ENCODE measurements at places on chromosomes 6 and 20. TPM values are rescaled to one million over a fixed set of nuclear protein-coding genes. Genes with fewer than 3 reads are reported as not detected.

The BMP6 gene
- 0.82 TPM for polyA plus RNA-seq

The ID1 gene
- 16.6 TPM for polyA plus RNA-seq

The NOTCH4 gene
- polyA plus RNA-seq, result 19.9 TPM

The RRAGD gene
- 109 TPM for polyA plus RNA-seq

The REM1 gene
- 5.8 TPM for polyA plus RNA-seq
